ENCODE measurements at places on chromosomes 11 and 22. TPM values are rescaled to one million over a fixed set of nuclear protein-coding genes. Genes with fewer than 3 reads are reported as not detected.

DNA sequence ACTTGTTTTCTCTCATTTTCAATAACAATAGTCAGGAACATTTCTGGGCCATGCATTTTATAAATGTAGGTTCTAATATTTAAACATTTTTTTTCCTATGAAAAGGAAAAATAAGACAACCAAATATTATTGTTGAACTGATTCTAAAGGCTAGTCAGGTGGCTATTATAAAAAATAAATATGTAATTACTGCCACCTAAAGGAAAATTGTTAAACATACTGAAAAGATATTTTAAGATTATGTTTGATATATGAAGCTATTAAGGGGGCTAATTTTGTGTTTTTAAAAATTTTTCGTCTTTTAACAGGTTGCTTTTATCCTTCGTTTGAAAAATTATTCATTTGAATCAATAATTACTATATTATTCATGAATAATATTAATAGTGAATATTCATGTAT, 62.2 kb upstream of the FDX1 start:
- ATAC-seq: no peak

RBMXL2 gene
- not detected for total RNA-seq

GRCh38 chr11:74121804-74122203, 49.0 kb downstream of the C2CD3 start:
- ATAC-seq: no peak

ARHGEF12 gene
- 62.7 TPM for total RNA-seq

CCDC81 gene
- total RNA-seq: 0.28 TPM

Data from esophagus mucosa (tissue), 1 donor.